ENCODE measurements at places on chromosomes 12 and 14.

DNA sequence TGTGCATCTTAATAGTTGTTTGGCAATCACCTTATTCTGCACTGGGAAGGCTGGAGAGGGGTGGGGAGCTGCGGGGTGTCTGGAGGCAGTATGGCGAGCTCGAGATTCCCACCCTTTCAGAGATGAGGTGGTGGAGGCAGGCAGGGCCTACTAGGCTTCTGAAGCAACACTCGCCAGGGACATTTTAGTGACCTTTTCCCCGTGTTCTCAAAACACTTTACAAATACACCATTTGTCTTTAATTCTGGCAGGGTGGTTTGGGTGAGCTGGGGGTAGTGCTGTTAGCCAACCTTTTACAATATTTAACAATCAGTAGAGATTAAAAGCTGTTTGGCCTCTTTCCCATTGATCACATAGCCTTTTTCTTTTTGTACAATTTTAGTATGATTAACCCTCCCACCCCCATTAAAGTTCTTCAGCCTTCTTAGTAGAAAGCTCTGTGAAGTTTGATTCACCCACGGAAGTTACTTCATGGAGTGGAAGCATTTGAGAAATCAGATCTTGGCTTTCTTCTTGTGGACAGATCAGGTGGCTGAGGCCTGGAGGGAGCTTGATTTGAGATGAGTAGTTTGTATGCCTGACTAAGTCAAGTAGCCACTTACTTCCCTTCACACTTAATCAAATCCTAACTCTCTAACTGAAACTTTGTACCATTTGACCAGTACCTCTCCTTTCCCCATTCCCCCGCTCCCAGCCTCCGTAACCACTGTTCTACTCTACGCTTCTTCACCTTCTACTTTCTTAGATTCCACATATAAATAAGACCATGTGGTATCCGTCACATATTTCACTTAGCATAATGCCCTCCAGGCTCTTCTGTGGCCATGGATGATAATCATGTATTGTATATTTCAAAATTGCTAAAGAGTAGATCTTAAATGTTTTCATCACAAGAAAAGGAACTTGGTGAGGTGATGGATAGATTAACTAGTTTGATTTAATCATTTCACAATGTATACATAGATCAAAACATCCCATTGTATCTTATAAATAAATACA, 41.0 kb downstream of the TRAF3 start:
- DNase-seq: no peak

- DNase-seq: no peak
These were observed 4.7 kb downstream of the ASB2 start for GRCh38 chr14:93971635-93972027.

DNA sequence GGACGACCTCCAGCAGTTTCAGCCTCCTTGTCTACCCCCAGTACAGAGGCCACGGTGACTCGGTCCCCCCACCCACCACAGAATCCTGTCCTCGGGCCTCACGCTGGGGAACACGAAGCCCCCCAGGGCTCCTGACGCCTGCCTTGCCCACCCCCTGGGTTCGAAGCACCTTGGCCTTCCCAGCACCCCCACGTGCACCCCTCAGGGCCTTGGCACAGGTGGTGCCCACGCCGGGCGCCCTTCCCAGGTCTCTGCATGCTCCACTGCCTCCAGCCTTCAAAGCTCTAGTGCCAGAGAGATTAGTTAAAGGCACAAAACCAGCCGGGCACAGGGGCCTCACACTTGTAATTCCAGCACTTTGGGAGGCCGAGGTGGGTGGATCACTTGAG, 61.8 kb downstream of the NOC4L start:
- DNase-seq: no peak

- no peak for DNase-seq
These were observed 23.6 kb upstream of the FAM181A start for GRCh38 chr14:93903342-93904184.

- no peak for DNase-seq
These were observed 107.5 kb downstream of the DAD1 start for GRCh38 chr14:22481546-22481945.

DNA sequence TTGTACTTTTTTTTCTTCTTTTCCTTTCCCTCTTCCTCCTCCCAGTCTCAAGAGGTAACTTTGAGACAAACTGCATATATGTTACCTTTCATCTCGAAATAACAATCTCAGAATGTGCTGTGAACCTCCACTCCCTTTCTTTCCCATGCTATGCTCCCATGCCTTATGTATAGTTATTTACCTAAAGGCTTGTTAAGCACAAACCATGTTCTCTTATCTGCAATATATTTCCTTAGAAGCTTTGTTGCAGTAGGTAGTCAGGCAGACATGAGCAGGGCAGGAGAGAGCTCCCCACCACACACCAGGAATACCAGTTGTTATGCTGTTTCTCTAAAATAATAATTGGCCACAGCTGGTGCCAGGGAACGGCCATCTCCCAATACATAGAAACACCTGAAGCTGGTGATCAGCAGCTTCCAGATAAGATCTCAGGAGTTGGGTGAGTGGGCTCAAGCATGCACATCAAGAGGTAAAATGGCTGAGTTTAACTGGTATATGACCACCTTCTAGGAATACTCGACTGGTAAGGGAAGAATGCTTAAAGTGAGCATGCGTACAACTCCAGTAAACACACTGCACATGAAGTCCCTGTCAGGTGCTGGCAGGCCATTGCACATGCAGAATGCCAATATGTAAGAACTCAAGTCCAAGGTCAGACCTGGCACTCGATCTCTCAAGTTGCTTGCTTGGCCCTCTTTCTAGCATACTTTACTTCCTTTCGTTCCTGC, 14.8 kb upstream of the DHRS2 start:
- DNase-seq: no peak

- no peak for DNase-seq
These were observed 54.6 kb downstream of the C12orf56 start for GRCh38 chr12:64335886-64336466.

DNA sequence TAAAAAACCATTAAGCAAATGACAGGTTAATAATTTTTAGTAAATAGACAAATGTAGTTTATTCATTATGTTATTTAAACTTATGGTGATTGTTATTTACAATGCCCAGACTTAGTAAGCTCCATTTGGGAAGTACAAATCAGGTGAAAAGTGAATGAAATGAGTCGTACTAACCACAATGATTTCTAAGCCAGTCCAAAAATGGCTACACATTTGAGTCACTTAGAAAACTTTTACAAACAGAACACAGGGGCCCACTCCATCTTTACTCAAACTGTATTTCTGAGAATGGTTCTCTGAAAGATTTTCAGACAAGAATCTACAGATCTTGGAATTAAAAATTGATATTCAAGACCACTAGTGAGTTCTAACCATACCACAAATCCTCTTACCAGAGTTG, 653.3 kb upstream of the MIS18BP1 start:
- DNase-seq: no peak

Data from CD4-positive, alpha-beta T cell treated with Interleukin-6 for 4 hours (primary cell).